ENCODE measurements at places on chromosomes 3 and 15. TPM values are rescaled to one million over a fixed set of nuclear protein-coding genes. Genes with fewer than 3 reads are reported as not detected.
A peak's percentile ranks its signal among the peaks of the same experiment; 100 is the strongest.

DNA sequence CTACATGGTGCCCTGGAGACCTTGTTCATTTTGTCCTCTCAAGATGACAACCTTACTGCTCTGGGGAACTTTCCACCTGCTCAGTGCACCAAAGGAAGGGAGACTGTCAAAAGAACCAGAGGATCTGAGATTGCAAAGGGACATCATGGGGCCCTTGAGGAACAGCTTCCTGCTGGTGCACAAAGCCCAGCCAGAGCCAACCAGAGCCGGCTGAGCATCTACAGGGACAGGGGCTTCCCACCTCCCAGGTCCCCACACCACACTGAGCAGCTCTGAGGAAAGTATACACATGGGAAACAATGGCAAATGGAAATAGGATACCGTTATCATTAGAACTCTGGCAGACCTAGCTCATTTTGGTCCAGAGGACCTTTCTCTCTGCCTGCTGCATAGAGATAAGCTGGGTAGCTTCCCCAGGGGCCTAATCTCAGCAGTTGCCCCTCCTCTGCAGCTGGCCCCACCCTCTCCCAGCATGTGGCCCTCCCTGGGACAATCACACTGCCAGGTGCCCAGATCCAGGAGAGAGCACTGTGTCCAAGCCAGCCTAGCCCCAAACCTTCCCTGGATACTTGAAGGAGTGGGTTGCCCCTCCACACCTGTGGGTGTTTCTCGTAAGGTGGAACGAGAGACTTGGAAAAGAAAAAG is 123.4 kb upstream of the PRR20G start:
- no peaks in the 10 kb centered on the region for H3K36me3 ChIP-seq
- H3K4me3 ChIP-seq = no peak overlapping the region
- H3K27ac ChIP-seq = no peak overlapping the region
- peaks cover 12% of the 10 kb centered on the region for H3K27me3 ChIP-seq
- DNase-seq = no peak

Gene SAMMSON
- not detected for total RNA-seq

DNA sequence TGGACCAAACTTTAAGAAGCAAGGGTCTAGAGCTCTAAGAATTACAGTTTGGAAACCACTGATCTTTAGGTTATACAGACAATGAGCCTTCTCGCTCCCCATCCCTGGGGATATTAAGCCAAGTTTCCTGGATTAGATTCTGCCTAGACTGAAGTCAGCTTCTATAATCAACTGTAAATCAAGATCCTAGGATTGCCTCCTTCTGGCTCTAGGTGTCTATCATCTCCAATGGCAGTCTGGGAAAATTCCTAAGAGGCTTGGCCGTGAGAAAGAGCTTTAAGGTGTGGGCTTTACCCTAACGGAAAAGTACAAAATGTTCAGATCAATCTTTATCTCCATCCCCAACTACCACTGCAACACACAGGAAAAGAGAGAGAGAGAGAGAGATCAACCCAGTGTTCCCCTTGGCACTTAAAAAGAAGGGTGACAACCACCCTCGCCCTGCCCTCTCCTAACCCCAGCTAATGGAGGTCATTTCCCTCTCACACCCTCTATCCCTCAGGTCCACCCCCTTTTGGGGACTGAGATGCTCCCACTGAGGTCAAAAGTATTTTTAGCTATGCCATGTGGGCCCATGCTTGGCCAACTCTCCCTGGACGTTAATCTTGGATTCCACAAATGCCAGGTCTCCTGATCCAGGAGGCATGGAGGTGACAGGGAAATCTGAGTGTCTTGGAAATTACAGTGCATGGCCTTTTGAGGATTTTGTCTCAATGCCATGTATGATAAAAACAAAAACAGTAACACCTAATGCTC is 202.8 kb upstream of the BCL6 start:
- peaks cover 15% of the 10 kb centered on the region for H3K27me3 ChIP-seq
- H3K4me3 ChIP-seq = no peak overlapping the region
- H3K4me1 ChIP-seq = peaks cover 12% of the 10 kb centered on the region
- no peaks in the 10 kb centered on the region for H3K36me3 ChIP-seq

DNA sequence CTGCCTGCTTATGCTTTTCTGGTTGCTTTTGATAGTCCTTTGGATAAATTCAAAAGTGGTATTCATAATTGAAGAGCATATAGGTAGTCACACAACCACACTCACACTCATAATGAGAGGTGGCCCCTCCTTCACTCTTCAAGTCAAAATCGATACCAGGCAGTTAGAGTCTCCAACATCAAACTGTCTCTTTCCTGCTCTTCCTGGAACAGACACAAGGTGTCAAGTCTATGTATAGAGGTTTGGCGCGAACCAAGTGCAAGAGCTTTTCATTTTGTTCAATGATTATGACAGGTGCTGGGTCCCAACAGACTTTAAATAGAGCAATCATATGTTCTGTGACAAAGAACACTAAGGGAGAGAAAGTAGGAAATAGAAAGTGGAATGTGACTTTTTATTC is 29.9 kb upstream of the RGMA start:
- peak overlapping the region; percentile 63 for H3K27ac ChIP-seq
- peaks cover 12% of the 10 kb centered on the region for H3K4me1 ChIP-seq
- no peak for DNase-seq
- peaks cover 4% of the 10 kb centered on the region for H3K36me3 ChIP-seq
